ENCODE measurements at places on chromosomes 5 and 9. TPM values are rescaled to one million over a fixed set of nuclear protein-coding genes. Genes with fewer than 3 reads are reported as not detected.

Gene IL33
- total RNA-seq = not detected

DNA sequence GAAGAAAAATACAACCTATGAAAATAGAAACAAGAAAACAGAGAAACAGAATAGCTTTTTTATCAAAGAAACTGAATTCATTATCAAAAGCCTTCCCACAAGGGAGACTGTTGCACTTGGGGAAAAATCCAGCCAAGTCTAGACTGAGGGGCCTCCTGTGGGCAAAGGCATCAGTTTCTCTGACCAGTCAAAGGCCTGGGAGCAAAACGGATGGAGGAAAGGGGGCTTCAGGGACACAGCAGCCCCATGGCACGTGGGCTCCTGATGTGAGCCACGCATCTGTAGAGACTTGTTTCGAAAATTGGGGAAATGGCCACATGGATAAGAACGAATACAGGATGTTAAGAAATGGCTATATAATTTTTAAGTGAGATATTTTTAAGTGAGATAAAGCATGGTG, 21.1 kb downstream of the ZDHHC11B start:
- no peak overlapping the region for H3K4me3 ChIP-seq
- H3K4me1 ChIP-seq = peaks cover 10% of the 10 kb centered on the region
- no peaks in the 10 kb centered on the region for H3K27me3 ChIP-seq
- no peak overlapping the region for H3K27ac ChIP-seq

Gene CD14
- total RNA-seq = 0.26 TPM

- no peak overlapping the region for H3K27ac ChIP-seq
- peaks cover 5% of the 10 kb centered on the region for H3K27me3 ChIP-seq
- no peaks in the 10 kb centered on the region for H3K4me1 ChIP-seq
- no peak overlapping the region for H3K4me3 ChIP-seq
These were observed 29.7 kb downstream of the PDE4D start for GRCh38 chr5:59863777-59864176.

DNA sequence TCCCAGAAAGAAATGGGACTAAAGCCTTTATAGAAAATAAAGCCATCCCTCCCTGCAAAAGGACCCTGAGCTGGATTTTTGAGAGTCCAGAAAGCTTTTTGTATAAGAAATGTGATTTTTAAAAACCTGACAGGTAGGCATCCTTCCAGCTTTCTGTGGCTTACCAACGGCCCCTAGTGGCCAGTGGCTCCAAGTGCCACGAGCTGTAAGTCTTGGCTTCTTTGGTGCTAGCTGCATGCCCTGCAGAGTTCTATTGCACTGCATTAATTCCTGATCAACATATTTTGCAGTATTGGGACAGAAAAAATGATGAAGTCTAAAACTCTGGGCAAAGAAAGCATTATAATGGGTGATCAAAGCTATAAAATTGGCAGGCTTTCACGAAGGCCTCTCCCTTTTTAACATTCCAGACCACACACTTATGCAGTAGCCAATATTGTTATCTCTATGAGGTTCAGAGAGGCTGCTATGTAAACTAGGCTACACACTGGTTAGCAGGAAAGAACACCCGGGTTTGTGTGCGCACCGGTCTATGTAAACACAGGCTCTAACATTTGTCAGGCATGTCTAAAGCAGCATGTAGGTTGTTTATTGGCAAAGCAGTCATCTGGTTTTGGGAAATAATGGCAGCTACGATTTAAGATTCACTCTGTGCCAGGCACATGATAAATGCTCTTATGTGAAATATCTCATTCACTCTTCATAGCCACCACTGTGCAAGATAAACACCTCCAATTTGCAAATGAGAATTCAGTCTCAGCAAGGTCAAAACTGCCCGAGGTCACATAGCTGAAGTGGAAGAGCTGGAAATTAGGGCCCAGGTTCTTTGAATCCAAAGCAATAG, 55.2 kb downstream of the NMUR2 start:
- peak; percentile 61 for DNase-seq
- H3K36me3 ChIP-seq = no peaks in the 10 kb centered on the region
- no peak overlapping the region for H3K4me3 ChIP-seq
- peaks cover 2% of the 10 kb centered on the region for H3K27me3 ChIP-seq

Gene SMIM33
- 0.50 TPM for total RNA-seq

GRCh38 chr5:125743939-125744338, 679.3 kb upstream of the GRAMD2B start:
- H3K36me3 ChIP-seq = no peaks in the 10 kb centered on the region
- no peak overlapping the region for H3K4me3 ChIP-seq
- no peaks in the 10 kb centered on the region for H3K4me1 ChIP-seq
- no peak overlapping the region for H3K27ac ChIP-seq
- no peaks in the 10 kb centered on the region for H3K27me3 ChIP-seq
- DNase-seq = no peak

DNA sequence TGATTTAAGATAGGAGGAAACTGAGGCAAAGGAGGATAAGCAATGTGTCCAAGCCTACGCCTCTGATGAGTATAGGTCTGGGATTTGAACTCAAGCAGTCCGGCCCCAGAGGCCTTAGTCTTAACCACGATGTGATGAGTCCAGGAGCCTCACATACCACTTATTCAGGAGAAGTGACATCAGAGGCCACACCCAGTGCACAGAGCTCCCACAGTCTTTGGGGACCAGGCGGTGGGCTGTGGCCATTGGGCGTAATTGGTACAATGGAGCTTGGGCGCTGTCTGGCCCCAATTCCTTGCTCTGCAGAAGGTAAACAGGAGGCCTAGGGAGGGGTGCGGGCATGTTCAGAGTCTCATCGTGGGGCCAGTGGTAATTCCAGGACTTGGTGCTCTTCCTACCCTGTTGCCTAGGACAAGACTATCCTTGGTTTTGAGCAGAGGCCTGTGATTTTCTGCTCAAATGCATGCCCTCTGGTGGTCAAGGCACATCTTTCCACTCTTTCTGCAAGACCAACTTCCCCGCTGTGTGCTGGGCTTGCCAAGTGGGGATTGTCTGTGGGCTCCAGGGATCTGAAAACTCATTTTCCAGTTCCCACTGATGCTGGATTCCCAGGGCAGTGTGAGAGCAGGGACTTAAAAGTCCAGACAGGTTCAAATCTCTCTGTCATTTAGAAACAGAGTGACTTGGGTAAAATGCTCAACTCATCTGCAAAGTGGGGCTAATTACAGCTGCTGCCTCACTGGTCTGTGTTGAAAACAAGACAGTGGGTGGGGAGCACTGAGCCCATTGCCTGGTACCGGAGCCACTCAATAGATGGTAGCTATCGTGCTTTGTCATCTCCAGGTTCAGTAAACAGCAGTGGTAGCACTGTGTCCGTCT, 15.8 kb downstream of the NDST1 start:
- H3K27me3 ChIP-seq = no peaks in the 10 kb centered on the region
- H3K36me3 ChIP-seq = no peaks in the 10 kb centered on the region
- H3K27ac ChIP-seq = no peak overlapping the region
- no peak overlapping the region for H3K4me3 ChIP-seq

- H3K36me3 ChIP-seq = no peaks in the 10 kb centered on the region
- H3K27me3 ChIP-seq = no peaks in the 10 kb centered on the region
- DNase-seq = no peak
- no peak overlapping the region for H3K4me3 ChIP-seq
These were observed 49.4 kb downstream of the ATP10B start for GRCh38 chr5:160802592-160802991.

DNA sequence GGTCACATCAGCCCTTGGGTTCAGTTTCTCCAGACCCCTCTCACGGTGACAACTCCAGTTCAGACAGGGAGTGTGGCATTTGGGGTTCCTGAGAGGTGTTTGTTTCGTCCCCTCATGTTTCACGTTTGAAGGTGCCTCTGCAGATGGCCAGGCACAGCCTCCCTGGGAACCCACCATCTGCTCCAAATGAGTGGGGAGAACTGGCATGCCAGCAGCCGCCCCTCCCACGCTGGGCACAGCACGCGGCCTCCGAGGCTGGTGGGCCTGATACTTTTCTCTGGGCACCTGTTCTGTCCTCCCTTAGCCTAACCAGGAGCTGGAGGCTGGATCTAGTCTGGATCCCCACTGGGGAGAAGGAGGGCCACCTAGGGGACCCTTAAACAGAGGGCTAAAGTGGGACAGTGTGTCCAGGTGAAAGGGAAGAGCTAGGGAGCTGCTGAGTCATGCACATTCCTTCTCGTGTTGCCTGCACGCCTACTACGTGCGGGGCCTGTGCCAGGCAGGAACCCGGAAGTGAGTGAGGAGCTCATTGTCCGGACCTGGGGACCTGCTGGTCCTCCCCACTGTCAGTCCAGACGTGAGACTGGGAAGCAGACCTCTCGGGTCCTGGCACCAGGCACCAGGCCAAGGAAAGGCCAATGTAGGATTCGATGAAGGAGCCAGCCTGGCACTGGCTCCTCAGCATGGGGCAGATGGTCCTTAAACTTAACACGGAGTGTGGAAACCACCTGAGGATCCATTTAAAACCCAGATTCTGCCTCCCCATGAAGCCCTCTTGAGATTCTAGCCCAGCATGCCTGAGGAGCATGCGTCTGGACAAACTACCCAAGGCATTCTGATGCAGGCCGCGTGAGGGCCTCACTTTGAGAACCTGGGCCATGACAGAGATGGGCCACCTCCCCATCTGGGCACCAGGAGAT, 11.7 kb downstream of the DNM1 start:
- H3K4me3 ChIP-seq = no peak overlapping the region
- H3K36me3 ChIP-seq = no peaks in the 10 kb centered on the region
- peaks cover 2% of the 10 kb centered on the region for H3K27me3 ChIP-seq
- H3K4me1 ChIP-seq = peaks cover 11% of the 10 kb centered on the region
- DNase-seq = no peak

DNA sequence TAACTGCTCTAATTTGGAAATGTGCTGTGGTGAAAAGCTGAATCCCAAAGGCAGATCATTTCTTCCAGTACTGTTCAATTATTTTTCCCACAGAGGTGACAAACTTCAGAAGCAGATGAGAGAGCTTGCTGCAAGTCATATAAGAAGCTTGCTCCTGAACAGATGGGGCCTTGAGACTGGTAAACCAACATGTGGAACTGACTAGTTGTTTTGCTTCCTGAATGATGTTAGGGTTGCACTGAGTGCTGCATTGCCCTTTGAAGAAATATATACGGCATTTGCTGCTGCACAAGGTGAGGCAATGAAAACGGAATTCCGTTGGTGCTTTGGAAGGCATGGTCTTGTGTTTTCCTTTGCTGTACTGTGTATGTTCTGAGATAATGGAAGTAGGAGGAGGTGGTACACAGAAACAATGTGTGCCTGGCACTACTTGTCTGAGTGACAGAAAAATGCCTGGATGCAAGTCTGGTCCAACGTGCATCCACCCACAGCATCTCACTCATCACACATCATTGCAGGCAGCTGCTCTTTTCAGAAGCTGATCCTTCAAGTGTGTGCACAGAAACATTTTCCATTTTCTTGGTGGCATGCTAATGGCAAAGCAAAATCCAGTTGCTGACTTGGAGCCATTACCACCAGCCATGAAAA, 76.9 kb downstream of the ANKH start:
- H3K36me3 ChIP-seq = peaks cover 28% of the 10 kb centered on the region
- no peaks in the 10 kb centered on the region for H3K27me3 ChIP-seq

DNA sequence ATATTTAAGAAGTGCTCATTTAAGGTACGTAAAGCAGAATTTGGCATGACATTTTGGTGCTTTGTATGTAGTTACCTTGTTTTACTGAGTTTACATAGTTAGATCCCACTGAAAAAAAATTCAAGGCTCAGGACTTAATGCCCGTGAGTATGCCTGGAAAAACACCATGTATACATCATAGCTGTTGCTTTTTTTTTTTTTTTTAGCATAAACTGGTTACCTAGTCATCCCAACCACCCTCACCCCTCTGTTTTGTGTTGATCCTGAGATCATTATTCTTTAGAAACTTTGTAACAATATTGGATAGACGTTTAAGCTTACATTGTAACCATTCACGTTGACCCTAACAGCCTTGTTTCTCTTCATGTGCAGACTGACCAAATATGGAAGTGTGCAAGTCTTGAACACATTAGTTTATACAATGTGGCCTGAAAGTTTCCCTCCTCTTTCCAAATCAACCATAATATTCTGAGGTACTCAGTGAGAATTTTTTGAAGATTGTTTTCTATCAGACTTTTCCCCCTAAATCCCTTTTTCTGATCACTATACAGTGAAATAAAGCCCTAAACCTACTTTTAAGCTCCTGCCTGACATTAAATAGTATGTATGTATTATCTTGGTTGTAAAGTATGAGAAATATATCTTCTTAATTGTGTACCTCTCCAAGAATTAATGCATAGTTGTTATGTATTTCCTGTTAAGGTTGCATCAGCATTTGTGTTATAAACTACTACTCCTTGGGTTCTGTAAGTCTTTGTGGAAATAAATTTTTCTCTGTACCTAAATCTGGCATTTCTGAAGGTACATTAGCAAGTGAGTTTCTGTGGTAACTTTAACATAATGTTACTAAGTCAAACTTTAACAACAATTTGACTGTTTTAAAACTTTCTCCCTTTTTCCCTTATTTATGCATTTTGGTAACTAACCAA, 4.4 kb downstream of the RABGAP1 start:
- no peak for DNase-seq
- peaks cover 13% of the 10 kb centered on the region for H3K36me3 ChIP-seq
- H3K27ac ChIP-seq = peak overlapping the region; percentile 40

GRCh38 chr9:89278551-89278950, 32.4 kb upstream of the CKS2 start:
- no peaks in the 10 kb centered on the region for H3K27me3 ChIP-seq
- no peak overlapping the region for H3K4me3 ChIP-seq
- no peak for DNase-seq
- H3K4me1 ChIP-seq = peaks cover 35% of the 10 kb centered on the region
- no peak overlapping the region for H3K27ac ChIP-seq
- H3K36me3 ChIP-seq = peaks cover 7% of the 10 kb centered on the region

DNA sequence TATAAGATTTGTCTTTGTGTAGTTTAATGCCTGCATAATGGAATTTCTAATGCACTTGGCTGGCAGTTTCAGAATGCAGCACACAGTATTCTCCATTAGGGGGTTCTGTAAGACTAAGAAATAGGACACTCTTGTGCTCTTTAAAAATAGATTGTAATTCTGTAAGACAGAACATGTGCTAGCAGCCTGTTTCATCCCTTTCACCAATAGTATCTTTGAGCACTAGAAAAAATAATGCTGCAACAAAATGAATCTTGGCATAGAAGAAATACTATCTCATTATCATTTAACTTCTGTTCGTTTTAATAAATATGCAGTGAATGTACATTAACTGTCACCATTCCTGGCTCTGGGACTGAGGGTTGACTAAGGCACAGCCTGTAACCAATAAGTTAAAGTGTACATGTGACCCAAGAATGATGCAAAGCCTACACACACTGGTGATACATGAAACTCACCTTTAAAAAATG, 23.8 kb upstream of the ZNF622 start:
- DNase-seq = no peak
- H3K36me3 ChIP-seq = no peaks in the 10 kb centered on the region
- no peaks in the 10 kb centered on the region for H3K27me3 ChIP-seq
- H3K4me3 ChIP-seq = no peak overlapping the region
- H3K4me1 ChIP-seq = peaks cover 26% of the 10 kb centered on the region

DNA sequence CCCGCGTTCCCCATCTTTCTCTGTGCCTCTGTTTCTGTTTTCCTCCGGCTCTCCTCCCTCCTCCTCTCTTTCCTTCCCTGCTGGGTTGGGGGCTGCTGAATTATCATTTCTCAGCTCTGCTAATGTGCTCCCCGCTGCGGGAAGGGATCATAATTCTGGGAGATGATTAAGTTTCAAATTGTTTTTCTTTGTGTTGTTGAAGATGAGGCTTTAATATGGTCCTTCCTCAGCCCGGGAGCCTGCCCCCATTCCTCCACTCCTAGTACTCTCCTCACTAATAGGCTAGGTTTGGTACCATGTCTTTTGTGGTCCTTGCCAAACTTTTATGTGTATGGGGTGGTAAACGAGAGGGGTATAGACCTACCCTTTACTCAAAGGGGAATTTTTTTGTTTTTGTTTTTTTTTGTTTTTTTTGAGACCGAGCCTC, 5.7 kb upstream of the PCDH1 start:
- H3K27ac ChIP-seq = no peak overlapping the region
- no peak for DNase-seq
- H3K36me3 ChIP-seq = no peaks in the 10 kb centered on the region
- no peak overlapping the region for H3K4me3 ChIP-seq
- peaks cover 4% of the 10 kb centered on the region for H3K4me1 ChIP-seq

Gene GLDC
- total RNA-seq = 1.8 TPM

Gene ECM2
- not detected for total RNA-seq
